ENCODE measurements at places on chromosomes 2 and 18. TPM values are rescaled to one million over a fixed set of nuclear protein-coding genes. Genes with fewer than 3 reads are reported as not detected.

DNA sequence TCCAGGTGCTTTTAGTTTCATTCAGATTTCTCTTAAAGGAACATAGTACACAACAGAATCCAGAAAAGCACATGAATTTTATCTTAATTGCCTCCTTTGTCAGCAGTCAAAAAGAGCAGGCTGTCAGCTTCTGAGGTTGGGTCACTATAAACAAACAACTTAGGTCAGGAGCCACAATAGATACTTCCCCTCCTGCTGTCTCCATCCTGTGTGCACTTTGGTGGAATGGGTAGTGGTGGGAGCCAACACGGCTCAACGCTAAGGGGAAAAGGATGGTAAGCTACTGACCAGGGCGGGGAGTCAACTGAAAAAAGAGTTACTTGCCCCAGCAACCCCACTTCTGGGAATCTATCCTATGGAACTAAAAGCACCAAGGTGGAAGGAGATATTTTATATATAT, 121.9 kb downstream of the PAX3 start:
- DNase-seq = no peak

TDRD15 gene
- not detected for total RNA-seq

DNA sequence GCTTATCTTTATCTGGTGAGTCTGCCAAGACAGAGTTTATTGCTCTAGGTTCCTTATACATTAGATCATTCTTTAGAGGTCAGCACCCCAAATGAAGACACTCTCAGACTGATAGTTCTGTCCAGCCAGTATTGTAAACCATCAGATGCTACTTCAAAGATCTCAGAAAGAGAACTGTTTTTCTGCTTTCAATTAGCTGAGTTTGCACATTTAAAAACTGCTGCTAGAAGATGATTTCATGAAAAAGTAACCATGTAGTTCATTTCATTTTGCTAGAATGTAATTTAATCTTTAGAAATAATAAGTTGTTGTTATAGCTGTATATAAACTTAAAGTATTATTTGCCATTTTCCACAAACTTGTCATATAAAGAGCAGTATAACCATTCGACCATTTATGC, 344.5 kb upstream of the ATP5MC3 start:
- no peak for DNase-seq

CPO gene
- total RNA-seq = not detected

DPYSL5 gene
- 0.74 TPM for total RNA-seq

- no peak for DNase-seq
Measured at GRCh38 chr18:33277431-33277830, 163.1 kb downstream of the CCDC178 start.

DNA sequence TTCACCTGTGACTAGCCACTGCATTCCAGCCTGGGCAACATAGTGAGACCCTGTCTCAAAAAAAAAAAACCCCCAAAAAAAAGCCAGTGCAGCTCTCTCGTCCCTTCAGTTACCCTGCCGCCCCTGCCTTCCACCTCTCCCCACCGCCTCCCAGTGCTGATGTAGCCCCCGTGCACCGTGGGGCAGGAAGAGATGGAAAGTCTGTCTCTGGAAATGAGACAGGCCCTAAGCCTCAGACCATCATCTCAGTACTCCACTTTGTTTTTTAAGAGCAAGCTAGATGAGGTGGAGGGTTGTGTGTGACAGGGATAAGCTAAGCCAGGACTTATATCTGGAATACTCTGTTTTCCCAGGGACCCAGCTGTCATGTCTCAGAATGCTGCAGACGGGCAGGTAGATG, 32.0 kb downstream of the MERTK start:
- no peak for DNase-seq

CNNM4 gene
- total RNA-seq = 8.3 TPM

ATP6V1C2 gene
- 134 TPM for total RNA-seq

- DNase-seq = no peak
Measured at GRCh38 chr18:22172120-22172582, 2.8 kb downstream of the GATA6 start.

- no peak for DNase-seq
Measured at GRCh38 chr2:200677721-200678532, 92.1 kb downstream of the AOX1 start.

DNA sequence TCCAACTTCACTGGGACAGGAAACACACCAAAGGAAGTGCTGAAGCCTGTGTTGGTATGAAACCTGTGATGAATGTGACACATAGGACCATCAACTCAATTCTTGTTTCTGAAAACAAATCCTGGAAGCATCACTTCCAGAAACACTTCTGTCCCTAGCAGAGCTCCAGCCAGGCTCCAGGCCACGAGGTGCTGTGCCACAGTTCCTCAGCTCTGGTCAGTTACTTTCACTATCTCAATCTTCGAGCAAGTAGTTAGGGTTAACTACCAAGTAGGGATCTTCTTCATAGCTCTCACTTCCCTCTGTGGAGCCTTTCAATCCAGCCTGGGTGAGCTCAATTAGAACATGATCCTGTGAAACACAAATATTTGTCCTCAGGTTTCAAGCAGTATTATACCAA, 3.6 kb upstream of the LCT start:
- no peak for DNase-seq

GRCh38 chr2:14601156-14601770, 31.3 kb upstream of the LRATD1 start:
- no peak for DNase-seq

SP140L gene
- total RNA-seq = 11.5 TPM

CDH20 gene
- not detected for total RNA-seq

- DNase-seq = no peak
Measured at GRCh38 chr2:39741871-39742270, 37.2 kb downstream of the THUMPD2 start.
